ENCODE measurements at places on chromosomes 2 and 18. TPM values are rescaled to one million over a fixed set of nuclear protein-coding genes. Genes with fewer than 3 reads are reported as not detected.
A peak's percentile ranks its signal among the peaks of the same experiment; 100 is the strongest.

DNA sequence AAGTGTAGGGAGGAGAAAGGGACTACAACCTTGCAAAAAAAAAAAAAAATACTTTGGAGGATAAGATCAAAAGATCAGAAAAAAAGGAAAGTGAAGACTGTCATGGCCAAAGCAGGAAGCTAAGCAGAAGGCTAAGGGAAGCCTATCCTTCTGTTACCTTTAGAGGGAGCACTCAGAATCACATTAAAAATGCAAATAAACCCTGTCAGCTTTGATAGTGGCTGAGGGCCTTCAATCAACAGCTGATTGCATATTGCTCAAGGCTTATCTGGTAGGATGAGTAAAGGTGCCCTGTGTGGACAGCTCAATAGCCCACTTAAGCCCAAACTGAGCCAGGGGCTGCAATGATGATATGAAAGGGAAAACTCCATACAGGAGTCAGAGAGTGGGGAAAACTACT, 1021.2 kb downstream of the LRP1B start:
- H3K27ac ChIP-seq = no peak overlapping the region
- no peak overlapping the region for H3K4me3 ChIP-seq
- H3K36me3 ChIP-seq = no peaks in the 10 kb centered on the region
- H3K27me3 ChIP-seq = no peaks in the 10 kb centered on the region

DNA sequence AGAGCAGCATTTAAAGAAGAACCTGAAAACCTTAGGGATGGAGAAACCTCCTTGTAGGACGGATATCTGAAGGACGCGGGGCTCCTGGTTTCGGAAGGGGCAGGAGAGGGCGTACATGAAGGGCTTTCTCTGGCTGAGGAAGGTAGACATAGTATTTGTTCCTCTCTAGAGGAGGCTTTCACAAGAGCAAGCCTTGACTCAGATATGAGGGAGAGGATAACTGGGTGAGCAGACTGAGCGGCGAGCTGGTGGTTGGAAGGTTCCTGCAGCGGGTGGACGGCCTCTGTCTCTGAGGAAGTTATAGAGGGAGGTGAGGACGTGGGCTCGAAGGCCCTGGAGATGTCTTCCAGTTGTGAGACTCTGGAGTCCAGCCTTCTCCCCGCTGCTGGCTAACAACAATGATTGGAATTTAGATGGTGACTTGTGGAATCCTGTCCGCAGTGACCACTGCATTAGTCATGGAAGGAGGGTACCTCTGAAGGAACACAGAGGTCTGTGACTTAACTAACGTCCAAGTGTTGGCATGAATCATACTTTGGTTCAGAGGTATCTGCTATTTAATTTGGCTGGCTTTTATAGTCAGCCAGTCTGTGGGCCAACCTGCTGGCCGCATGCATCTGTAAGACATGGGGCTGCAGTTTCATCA, 80.9 kb downstream of the ASAP2 start:
- no peaks in the 10 kb centered on the region for H3K27me3 ChIP-seq
- H3K4me1 ChIP-seq = peaks cover 49% of the 10 kb centered on the region
- peak; percentile 99 for DNase-seq
- 0 out of 2 replicates have a peak, but pooled peaks cover 18% of the 10 kb centered on the region for H3K36me3 ChIP-seq
- peak overlapping the region; percentile 98 for H3K27ac ChIP-seq

DNA sequence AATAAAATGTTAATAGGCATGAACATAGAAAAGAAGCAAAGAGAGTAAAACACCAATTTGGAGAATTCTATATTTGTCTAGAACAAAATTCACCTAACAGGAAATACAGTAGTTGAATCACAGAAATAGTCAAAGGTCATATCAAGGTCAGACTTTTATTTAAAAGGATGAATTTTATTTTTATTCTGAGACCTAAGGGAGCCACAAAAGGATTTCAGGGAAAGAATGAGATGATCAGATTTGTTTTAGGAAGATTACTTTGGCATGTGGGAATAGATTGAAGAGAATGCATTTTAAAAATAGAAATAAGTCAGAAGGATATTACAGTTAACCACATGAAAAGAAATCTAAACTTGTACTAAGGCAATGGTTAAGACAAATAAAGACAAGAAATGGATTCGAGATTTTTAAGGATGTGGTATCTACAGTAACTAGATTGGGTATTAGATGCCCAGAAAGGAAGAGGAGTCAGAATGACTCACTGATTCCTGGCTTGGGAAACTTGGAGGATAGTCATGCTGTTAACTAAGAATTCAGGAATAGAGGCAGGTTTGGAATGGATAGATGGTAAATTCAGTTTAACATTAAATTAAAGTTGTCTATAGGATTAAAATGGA, 56.0 kb downstream of the METTL4 start:
- peaks cover 24% of the 10 kb centered on the region for H3K4me1 ChIP-seq
- H3K36me3 ChIP-seq = no peaks in the 10 kb centered on the region
- DNase-seq = peak; percentile 89
- peak overlapping the region; percentile 88 for H3K27ac ChIP-seq
- peak overlapping the region; percentile 13 for H3K4me3 ChIP-seq
- no peaks in the 10 kb centered on the region for H3K27me3 ChIP-seq

- DNase-seq = no peak
- H3K36me3 ChIP-seq = no peaks in the 10 kb centered on the region
Measured at GRCh38 chr2:44533508-44533907, 171.8 kb downstream of the CAMKMT start.

- DNase-seq = no peak
- H3K27ac ChIP-seq = no peak overlapping the region
- H3K4me1 ChIP-seq = no peaks in the 10 kb centered on the region
- no peaks in the 10 kb centered on the region for H3K27me3 ChIP-seq
- H3K4me3 ChIP-seq = no peak overlapping the region
Measured at GRCh38 chr2:89821455-89821945, 1130.0 kb downstream of the RPIA start.

DNA sequence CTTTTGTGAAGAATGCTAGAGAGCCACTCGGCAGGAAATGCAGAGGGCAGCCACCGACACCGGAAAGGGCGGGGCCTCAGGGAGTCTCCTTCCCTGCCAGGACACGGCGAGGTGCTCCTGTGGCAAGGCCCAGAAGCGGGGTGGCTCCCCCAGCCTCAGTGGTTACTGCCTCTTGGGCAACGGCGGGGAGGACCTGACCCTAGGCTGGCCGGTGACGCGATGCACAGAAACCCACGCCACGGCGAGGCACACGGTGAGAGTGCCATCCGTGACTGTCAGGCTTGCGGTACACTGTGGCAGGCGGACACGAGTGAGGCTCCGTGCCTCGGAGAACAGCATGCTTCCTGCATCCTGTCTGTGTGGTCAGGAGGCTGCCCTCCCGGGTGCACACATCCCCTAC, 47.8 kb downstream of the ZAP70 start:
- no peak for DNase-seq
- no peak overlapping the region for H3K4me3 ChIP-seq
- peaks cover 22% of the 10 kb centered on the region for H3K36me3 ChIP-seq
- no peak overlapping the region for H3K27ac ChIP-seq
- no peaks in the 10 kb centered on the region for H3K27me3 ChIP-seq

DNA sequence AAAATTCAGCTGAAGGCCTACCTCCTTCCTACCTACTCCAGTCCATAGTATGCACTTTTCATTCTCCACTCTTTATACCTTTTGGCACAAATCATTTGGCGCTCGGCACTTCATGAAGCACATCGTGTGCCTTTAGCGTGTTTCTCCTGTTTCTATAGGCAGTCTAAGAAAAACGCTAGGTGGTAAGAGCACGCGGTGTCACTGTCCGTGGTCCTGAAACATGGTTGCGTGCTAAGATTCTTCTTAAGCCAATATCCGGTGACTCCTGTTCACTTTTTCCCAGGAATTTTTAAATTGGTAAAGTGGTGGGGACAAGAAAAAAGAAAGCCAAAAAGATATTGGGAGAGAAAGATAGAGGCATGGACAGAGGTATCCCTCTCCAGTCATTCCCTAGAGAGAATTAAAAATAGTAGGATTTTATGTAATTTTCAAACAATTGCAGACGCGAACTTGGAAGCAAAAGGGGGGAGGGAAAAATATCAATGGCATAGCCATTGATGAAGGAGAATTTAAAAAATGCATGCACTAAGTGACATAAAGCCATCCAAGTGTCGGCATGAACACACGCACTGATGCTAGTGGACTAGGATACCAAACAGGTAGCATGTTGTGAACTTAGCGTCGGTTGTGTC, 1.4 kb upstream of the CTNNA2 start:
- H3K27me3 ChIP-seq = no peaks in the 10 kb centered on the region
- H3K4me1 ChIP-seq = no peaks in the 10 kb centered on the region
- H3K36me3 ChIP-seq = no peaks in the 10 kb centered on the region
- H3K4me3 ChIP-seq = no peak overlapping the region

GRCh38 chr2:143758629-143759330, 629.6 kb downstream of the ARHGAP15 start:
- no peak overlapping the region for H3K4me3 ChIP-seq
- H3K36me3 ChIP-seq = no peaks in the 10 kb centered on the region
- H3K27me3 ChIP-seq = no peaks in the 10 kb centered on the region
- no peak for DNase-seq

DNA sequence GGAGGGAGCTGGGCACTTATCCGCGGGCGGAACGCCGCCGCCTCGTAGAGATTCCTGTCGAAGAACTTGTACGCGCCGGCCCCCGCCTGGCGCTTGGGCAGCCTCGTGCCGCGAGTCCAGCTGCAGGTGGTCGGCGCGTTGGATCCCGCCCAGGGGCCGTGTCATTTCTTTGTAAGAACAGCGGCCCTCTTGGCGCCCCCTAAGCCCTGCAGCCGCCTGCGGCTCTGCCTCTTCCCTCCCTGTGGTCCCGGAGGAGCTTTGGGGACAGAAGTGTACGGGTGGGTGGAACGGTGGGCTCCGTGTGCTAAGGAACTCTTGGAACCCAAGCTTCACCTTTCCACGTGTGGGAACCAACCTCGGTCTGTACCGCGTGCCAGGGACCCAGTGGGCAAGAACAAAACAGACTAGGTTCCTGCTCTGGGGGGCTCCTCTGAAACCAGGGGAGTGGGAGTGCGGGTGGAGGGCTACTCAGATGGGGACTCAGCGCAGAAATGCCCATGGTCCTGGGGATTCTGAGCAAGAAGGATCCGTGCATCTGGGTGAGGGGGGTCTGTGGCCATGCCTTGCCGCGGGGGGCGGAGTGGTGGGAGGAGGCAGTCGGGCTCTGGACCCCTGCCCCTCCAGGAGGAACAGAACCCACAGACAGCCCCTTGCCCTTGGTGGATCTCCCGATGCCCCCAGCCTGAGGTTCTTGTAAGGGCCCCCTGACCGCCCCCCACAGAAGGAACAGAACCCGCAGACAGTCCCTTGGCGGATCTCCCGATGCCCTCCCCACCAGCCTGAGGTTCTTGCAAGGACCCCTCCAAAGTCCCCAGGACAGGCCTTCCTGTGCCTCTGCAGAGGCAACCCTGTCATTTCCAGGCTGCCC, 1.5 kb downstream of the GPC1 start:
- peak; percentile 62 for DNase-seq
- peak overlapping the region; percentile 84 for H3K4me3 ChIP-seq
- H3K27ac ChIP-seq = no peak overlapping the region

DNA sequence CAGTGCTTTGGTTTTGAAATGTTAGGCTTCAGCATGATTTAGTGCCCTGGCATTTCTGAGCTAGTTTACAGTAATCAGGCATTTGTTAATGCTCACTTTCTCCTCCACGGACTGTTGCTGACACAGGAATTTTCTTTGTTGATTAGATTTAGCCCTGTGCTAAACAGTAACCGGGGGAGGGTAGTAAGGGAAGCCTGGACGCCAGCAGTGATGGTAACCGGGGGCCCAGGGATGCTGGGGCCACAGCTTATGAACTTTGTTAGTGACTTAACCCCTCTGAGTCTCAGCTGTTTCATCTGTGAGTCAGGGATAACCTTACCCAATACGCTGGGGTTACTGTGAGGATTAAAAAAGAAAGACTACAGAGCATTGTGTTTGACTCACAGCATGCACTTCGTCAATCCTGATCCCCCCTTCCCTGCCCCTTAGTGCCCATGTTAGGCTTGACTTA, 33.5 kb downstream of the KLHL29 start:
- peak overlapping the region; percentile 45 for H3K4me3 ChIP-seq
- H3K4me1 ChIP-seq = peaks cover 40% of the 10 kb centered on the region
- peak overlapping the region; percentile 95 for H3K27ac ChIP-seq
- H3K36me3 ChIP-seq = no peaks in the 10 kb centered on the region
- H3K27me3 ChIP-seq = no peaks in the 10 kb centered on the region

- H3K27ac ChIP-seq = no peak overlapping the region
- peak; percentile 1 for DNase-seq
- no peak overlapping the region for H3K4me3 ChIP-seq
- H3K4me1 ChIP-seq = no peaks in the 10 kb centered on the region
- H3K27me3 ChIP-seq = no peaks in the 10 kb centered on the region
Measured at GRCh38 chr2:2853346-2853745, 522.3 kb upstream of the MYT1L start.

DNA sequence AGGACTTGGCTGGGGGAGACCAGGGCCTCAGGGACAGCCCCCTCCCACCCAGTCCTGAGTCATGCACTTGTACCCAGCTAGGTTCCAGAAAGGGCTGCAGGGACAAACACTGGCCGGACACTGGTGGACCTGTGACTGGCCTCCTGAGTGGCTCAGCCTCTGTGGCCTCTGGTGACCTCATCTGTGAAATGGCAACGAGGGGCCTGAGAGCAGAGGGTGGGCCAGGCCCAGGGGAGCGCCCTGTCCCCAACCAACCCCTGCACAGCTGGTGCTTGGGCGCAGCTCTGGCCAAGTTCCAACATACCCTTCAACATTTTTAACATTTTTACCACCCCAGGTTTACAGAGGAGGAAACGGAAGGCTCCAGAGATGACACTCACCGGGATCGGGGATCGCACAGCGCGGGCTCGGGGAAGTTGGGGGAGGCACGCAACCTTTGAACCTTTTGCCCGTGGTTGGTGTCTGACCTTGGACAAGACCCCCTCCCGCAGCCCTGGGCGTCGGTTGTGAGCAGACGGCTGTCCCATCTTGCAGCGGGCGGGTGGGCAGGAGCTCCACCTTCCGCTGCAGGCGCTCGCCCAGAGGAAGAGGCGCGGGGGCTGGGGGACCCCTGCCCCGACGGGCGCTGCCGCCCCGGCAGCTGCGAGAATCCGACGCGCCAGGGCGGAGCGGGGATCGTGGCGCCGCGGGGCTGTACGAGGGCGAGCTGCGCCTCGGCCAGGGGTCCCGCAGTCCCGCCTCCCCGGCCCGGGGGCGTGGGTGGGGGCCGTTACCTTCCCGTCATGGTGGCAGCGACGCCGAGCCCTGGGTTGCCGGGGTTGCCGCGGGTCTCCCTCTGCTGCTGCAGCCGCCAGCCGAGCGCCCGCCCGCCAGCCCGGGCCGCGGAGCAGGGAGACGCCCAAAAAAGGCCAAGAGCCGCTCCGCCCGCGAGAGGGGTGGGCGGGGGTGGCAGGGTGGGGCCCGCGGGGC, 805 bp downstream of the LIMS2 start:
- H3K27me3 ChIP-seq = peaks cover 14% of the 10 kb centered on the region
- H3K36me3 ChIP-seq = no peaks in the 10 kb centered on the region
- peak overlapping the region; percentile 57 for H3K27ac ChIP-seq
- peak; percentile 68 for DNase-seq

SPDYA gene
- not detected for total RNA-seq

FEV gene
- not detected for total RNA-seq

ADRA2B gene
- total RNA-seq = not detected

EGR4 gene
- not detected for total RNA-seq

DOK6 gene
- total RNA-seq = 0.76 TPM

LOXHD1 gene
- not detected for total RNA-seq

CTAGE1 gene
- 0.11 TPM for total RNA-seq

EN1 gene
- 7.0 TPM for total RNA-seq

ST6GAL2 gene
- total RNA-seq = not detected
